ENCODE measurements at places on chromosomes 3 and 15. TPM values are rescaled to one million over a fixed set of nuclear protein-coding genes. Genes with fewer than 3 reads are reported as not detected.
A peak's percentile ranks its signal among the peaks of the same experiment; 100 is the strongest.

Gene MEGF11
- not detected for total RNA-seq

Gene RTP1
- total RNA-seq, result not detected

Gene HHATL
- not detected for total RNA-seq

- no peak overlapping the region for H3K4me3 ChIP-seq
- no peak for DNase-seq
- H3K27me3 ChIP-seq, result no peaks in the 10 kb centered on the region
- no peaks in the 10 kb centered on the region for H3K36me3 ChIP-seq
- no peak overlapping the region for H3K27ac ChIP-seq
These were observed 182.7 kb downstream of the CNTN6 start for GRCh38 chr3:1275495-1275894.

DNA sequence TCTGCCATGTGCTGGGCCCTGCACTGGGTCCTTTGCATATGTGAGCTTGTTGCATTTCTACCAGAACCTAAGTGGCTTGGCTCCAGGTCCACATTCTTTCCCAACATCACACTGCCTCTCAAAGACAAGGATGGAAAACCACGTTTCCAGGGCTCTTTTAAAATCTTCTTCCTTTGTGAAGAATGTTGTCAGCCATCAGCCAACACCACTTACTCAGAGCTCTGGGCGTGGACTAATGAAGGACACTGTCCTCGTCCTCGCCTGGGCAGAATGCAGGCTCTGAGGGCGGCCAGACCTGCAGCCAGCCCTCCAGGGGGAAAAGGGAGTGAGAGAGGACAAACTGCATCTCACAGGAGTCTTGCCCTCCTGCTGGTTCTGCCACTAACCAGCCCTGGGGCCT lies 49.7 kb downstream of the MAGEF1 start:
- H3K36me3 ChIP-seq, result no peaks in the 10 kb centered on the region
- DNase-seq, result no peak
- peaks cover 5% of the 10 kb centered on the region for H3K27me3 ChIP-seq

GRCh38 chr15:23518104-23518503 lies 47.4 kb upstream of the MKRN3 start:
- H3K27ac ChIP-seq, result no peak overlapping the region
- H3K4me3 ChIP-seq, result no peak overlapping the region
- DNase-seq, result no peak
- no peaks in the 10 kb centered on the region for H3K36me3 ChIP-seq
- no peaks in the 10 kb centered on the region for H3K27me3 ChIP-seq

DNA sequence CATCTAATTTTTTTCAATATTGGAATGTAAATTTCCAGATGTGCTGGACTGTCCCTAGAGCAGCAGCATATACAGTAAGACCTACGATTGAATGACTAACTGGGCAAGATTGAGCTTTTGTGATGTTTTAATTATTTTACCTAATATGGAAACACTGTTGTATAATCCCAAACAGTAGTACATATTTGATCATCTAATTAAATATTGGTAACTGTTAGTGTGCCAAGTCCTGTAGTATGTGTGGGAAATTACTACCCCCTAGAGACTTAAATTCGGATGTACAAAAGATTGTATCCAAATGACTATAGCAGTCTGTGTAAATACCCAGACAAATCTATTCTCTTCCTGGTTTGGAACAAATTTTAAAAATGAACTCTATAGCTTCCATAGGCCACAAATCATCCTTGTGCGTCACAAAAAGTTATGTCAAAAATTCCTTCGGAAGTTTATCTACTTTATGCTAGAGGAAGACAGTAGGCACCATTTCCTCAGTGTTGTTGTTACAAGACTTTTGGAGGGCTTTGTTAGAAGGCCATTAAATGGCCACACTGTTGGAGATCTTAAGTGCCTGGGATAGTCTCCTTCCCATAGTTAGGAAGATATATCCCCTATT lies 41.6 kb downstream of the NKIRAS1 start:
- H3K36me3 ChIP-seq, result no peaks in the 10 kb centered on the region
- peak overlapping the region; percentile 3 for H3K4me3 ChIP-seq
- peaks cover 32% of the 10 kb centered on the region for H3K4me1 ChIP-seq

- no peak overlapping the region for H3K4me3 ChIP-seq
- no peaks in the 10 kb centered on the region for H3K36me3 ChIP-seq
These were observed 274.5 kb upstream of the C2CD4B start for GRCh38 chr15:62439543-62440016.

- no peak overlapping the region for H3K4me3 ChIP-seq
- no peak for DNase-seq
- peaks cover 5% of the 10 kb centered on the region for H3K36me3 ChIP-seq
- H3K4me1 ChIP-seq, result peaks cover 18% of the 10 kb centered on the region
These were observed 5.3 kb downstream of the ATP1B3 start for GRCh38 chr3:141881702-141882101.

DNA sequence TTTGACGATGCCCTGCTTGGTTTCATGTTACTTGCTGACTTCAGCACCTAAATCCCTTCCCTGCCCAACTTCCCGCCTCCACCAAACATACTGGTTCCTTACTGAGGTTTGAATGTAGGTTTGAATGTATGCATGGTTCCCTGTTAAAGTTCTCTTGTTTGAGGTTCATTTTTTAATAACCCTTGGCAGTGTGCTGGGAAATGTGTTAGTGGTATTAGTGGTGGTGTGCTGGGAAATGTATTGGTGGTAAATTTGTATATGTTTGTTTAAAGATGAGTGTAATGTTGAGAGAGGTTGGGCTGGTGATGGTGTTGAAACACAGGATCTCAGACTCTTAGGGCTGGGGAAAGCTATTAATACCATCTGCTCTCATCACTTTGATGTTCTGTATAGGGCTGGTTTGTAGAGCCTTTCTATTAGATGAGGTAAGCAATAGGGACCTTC lies 392.7 kb downstream of the PTPRG start:
- no peaks in the 10 kb centered on the region for H3K4me1 ChIP-seq
- H3K36me3 ChIP-seq, result no peaks in the 10 kb centered on the region
- no peak overlapping the region for H3K27ac ChIP-seq
- H3K27me3 ChIP-seq, result no peaks in the 10 kb centered on the region

DNA sequence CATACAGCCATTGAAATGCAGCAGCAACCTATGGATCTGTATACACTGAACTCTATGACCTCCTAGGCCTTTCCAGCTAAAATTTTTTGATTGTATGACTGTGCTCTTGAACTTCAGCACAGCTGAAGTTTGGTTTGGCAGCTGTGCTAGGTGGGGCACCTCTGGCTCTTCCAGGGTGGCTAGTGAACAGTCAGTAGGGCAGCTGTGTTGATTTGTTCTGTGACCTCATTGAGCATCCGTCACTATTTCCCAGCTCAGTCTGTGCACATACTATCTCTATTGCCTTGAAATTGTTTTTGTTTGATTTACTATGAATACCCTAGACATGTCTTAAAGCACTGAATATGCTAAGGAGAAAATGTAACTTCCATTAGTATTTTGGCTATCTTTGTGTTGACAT lies 363.2 kb upstream of the NAALADL2 start:
- H3K36me3 ChIP-seq, result no peaks in the 10 kb centered on the region
- no peak for DNase-seq
- peaks cover 3% of the 10 kb centered on the region for H3K4me1 ChIP-seq
- H3K27ac ChIP-seq, result no peak overlapping the region

GRCh38 chr3:23086331-23086730 lies 116.8 kb upstream of the UBE2E2 start:
- H3K4me1 ChIP-seq, result no peaks in the 10 kb centered on the region
- no peak for DNase-seq
- H3K36me3 ChIP-seq, result no peaks in the 10 kb centered on the region

- no peak overlapping the region for H3K4me3 ChIP-seq
- no peak for DNase-seq
- no peaks in the 10 kb centered on the region for H3K4me1 ChIP-seq
- H3K27ac ChIP-seq, result no peak overlapping the region
- no peaks in the 10 kb centered on the region for H3K27me3 ChIP-seq
These were observed 102.5 kb downstream of the SST start for GRCh38 chr3:187567661-187568121.

DNA sequence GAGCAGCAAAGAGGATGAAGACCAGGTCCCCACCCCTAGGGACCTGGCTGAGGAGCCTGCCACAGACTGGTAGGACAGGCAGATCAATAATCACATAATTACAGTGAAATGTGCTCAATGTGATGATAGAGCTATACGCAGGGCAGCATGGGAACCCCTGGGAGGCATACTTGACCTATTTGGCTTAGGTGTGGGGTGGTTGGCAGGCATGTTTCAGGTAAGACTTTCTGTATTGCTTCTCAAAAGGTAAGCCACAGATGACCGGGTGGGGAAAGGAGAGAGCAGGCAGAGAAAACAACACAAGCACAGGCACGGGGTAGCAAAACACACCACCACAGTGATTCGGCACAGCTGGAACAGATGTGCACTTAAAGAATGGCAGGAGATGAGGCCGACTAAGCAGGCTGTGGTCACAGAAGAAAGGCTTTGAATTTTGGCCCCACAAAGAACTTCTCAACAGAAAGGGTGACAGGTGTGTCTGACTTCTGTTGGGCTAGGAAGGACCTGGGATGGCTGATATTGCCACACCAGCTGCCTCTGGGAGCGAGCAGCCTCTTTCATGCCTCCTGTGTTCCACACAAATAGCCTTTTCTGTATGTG lies 64.1 kb downstream of the ABCC5 start:
- no peak overlapping the region for H3K27ac ChIP-seq
- no peak for DNase-seq
- no peaks in the 10 kb centered on the region for H3K4me1 ChIP-seq

Measured in endothelial cell of umbilical vein (primary cell).